ENCODE measurements at places on chromosomes 13 and 19. TPM values are rescaled to one million over a fixed set of nuclear protein-coding genes. Genes with fewer than 3 reads are reported as not detected.

- DNase-seq: no peak
These were observed 1180.1 kb upstream of the ATXN8OS start for GRCh38 chr13:68927387-68928026.

FCAR gene
- total RNA-seq: 0.71 TPM

GRCh38 chr19:10855879-10856522, 7.8 kb downstream of the C19orf38 start:
- no peak for DNase-seq

DNA sequence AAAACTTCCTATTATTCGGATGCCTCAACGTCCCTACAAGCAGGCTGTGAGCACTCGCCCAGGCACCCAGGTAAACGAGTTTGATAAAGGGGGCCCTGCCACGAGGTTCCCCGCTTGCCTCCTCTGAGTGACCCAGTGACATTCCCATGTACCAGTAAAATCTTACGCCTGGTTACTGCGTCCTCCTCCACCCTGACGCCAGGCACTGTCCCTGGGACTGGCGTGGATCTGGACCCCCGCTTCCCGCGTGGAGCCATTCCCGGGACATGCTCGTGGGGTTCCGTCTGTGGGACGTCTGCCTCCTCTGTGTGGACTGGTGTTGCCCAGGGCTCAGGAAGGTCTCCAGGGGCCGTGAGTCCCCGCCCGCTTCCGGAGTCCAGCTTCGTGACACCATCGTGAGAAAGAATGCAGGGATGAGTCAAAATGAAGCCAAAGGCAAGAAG, 407 bp upstream of the ZNF550 start:
- DNase-seq: no peak

GRCh38 chr13:99347335-99347878, 40.2 kb upstream of the GPR183 start:
- no peak for DNase-seq

GRCh38 chr19:35555301-35556005, 8.0 kb downstream of the ATP4A start:
- DNase-seq: no peak

GAPDHS gene
- total RNA-seq: 0.19 TPM

BRME1 gene
- 1.5 TPM for total RNA-seq

Measured in thymus (tissue), 14 donors.